ENCODE measurements at places on chromosomes 13 and 19.
A peak's percentile ranks its signal among the peaks of the same experiment; 100 is the strongest.

DNA sequence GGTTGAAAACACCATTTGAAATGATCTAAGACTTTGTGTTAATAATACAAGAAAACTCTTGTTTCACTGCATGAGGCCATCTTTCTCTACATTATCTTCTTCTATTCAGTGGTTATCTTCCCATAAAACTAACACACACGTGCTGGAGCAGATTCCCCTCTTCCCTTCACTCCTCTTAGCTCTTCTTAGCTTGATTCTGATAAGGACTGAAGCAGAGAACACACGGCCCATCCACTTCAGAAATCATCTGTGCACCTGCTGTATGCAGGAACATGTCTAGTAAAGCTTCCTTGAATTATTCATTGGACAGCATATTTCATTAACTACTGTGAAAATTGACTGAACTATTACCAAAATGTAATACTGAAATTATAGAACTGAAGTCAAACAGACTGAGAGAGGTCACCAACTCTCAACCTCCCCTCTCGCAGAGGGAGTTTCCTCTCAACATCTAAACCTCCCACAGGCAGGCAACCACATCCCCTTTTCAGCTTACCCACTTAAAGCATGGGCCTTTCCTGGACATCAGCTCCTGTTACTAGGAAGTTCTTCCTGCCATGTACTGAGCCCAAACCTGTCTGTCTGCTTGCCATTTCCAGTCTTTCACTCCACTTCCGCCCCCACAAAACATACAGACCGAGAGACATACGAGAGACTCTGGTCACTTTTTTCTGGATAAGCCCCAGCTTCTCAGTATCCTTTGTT is 113.9 kb downstream of the CRYL1 start:
- no peak for DNase-seq

GRCh38 chr19:44770550-44771257 is 7.0 kb upstream of the CBLC start:
- peak; percentile 72 for DNase-seq

GRCh38 chr13:92745258-92745657 is 481.3 kb upstream of the GPC6 start:
- DNase-seq, result peak; percentile 64

DNA sequence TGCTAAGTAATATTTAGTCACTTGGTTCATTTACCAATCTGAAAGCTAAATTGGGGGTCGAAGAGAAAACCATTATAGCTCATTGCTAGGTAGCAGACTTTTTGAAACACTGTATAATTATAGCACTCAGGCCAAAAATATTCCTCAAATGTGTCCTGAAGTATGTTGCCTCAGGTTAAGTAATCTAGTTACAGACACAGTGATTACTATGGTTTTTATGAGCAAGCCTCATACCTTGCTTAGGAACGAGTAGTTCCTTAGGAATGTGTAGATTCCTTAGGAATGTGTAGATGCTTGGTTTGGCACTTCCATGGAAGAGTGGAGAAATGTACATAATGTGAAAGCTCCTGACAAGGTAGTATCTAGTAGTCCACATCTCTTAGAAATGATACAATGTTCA is 387.5 kb downstream of the LMO7 start:
- no peak for DNase-seq

DNA sequence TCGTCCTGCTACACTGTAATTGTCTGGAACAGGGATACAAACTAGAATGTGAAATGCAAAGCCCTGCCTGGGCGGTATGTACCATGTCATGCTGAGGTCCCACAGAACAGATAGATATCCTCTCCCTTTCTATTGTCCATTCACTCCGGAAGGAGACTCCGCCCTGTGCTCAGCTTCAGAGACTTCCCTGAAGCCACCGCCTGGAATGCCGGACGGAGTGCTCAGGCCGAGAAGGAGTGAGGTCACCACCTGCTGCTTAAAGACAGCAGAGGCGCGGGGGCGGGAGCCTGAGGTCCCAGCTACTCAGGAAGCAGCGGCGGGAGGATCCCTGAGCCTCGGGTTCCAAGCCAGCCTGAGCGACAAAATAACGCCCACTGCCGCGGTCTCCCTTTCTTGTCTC is 890 bp upstream of the ZNF611 start:
- no peak for DNase-seq

DNA sequence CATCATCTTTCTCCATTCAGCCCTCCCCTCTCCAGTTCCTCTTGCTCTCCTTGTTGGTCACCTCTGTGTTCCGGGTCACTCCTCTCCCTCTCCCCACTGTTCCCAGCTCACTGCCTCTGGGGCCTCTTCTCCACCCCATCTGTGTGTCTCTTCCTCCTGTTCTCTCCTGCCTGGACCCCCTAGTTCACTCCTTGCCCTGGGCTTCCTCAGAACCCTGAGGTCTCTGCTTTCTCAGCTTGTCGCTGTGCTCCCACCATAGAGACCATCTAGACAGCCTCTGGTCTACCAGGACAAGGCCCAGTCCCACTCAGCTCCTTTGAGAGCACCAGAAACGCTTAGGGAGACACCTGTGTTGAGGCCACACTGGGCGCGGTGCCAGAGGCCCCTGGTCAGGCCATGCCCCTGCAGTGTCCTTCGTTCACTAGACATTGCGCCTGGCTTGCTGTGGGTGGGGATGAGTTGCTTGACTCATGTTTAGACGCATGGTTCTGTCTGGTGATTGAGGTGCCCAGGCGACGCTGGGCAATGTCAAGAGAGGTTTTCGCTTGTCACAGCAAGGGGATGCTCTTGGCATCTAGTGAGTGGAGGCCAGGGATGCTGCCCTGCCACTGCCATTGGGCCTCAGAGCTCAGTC is 4.8 kb downstream of the LENG9 start:
- no peak for DNase-seq

DNA sequence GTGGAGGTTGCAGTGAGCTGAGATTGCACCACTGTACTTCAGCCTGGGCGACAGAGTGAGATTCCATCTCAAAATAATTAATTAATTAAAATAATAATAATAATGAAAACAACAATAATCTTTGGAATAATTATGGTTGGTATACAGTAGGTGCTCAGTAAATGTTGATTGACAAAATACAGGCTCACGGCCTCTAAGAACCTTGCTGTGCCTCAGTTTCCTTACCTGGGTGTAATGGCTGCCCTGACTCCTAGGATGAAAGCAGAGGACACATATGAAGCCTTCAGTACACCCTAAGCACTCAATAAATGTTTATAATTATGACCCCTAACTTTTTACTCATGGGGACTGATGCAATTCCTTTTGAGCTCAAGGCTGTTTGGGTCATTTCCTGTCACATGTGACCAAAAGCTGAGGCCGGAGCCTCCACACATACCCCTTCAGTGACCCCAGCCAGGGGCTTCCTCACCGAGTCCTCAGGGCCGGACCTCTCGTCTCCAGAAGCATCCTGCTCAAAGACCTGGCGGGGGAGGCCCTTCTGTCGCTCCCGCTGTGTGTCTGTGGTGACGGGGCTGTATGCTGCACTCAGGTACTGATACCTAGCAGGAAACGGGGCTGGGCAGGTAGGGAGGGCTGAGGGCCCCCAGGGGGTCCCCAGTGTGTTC is 10.5 kb downstream of the DOCK6 start:
- no peak for DNase-seq

DNA sequence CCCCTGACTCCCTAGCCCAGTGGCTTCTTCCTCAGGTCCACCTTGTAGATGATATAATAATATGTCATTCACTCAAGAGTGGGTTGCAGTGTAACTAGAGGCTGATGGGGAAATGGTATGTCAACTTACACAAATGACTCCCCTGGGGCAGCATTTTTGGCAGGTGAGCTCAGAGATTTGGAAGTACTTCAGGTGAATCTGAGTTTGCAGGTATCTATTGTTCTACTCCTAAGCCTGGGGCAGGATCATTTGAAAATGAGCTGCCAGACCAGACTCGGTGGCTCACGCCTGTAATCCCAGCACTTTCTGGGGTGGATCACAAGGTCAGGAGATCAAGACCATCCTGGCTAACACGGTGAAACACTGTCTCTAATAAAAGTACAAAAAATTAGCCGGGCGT is 11.6 kb upstream of the CNMD start:
- no peak for DNase-seq

DNA sequence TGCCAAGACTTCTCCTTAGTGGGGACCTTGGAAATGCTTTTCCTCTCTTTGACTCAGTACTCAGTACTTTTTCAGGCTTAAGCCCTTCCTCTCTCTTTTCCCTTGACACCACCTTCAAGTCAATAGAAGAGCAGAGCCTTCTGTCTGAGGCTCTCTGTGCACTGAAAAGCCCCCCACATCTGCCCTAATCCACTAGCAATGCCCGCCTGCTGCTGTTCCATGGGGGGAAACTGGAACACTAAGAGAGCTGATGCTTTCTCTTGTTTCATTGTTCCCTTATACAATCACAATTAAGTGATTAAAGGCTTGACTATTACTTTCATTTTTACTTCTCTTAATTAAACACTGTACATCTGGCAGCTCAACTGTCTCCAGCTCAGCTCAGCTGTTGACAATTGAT is 254.5 kb downstream of the SLITRK6 start:
- DNase-seq, result no peak

DNA sequence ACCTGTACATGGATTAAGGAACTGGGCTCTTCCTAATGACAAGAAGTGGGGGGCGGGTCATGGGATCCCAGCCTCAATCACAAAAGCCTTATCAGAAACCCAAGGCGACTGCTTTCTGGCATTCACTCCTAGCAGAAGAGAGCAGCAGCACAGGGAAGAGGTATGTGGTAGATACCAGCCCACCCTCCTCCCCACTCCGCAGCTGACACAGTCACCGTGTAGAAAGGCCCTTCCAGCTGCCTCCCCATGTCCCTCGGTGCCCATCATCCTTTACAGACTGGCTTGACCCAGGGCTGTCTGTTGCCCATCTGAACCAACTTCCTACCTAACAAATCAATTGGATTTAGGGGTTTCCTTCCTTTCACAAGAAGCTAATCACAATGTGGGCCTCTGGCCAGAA is 3.1 kb upstream of the DHRS12 start:
- DNase-seq, result no peak

GRCh38 chr13:27379694-27380641 is 44.5 kb upstream of the GTF3A start:
- DNase-seq, result no peak

GRCh38 chr19:39568604-39569003 is 28.6 kb upstream of the EID2 start:
- no peak for DNase-seq

GRCh38 chr13:43786766-43787517 is at the start of gene ENOX1:
Gene ENOX1 (minus strand): TSS chr13:43786972.
- DNase-seq, result peak; percentile 76

GRCh38 chr19:49840321-49840720 is 10.6 kb upstream of the PTOV1 start:
- no peak for DNase-seq

- DNase-seq, result no peak
These were observed 900 bp downstream of the PPP1R13L start for GRCh38 chr19:45403781-45404556.

DNA sequence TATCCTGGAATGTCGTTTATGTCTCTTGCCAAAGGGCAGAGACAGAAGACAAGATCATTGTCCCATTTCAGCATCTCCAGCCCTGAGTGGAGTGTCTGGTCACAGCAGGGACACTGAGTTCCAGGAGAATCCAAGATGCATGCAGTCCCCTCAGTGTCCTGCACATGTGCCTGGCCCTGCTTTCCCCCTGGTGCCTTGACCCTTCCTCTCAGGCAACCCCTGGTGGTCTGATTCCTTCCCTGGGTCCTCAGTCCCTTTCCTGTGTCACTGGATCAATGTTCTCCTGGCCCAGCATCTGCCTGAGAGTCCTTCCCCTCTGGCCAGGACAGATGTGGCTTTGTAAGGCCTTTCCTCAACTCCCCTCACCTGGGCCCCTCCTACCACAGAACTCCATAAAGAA is 9.0 kb downstream of the CEACAM21 start:
- no peak for DNase-seq

Data from NCI-H446 treated with DMSO at 0.1 percent for 48 hours (cell line).